ENCODE measurements at places on chromosomes 6 and 20.

DNA sequence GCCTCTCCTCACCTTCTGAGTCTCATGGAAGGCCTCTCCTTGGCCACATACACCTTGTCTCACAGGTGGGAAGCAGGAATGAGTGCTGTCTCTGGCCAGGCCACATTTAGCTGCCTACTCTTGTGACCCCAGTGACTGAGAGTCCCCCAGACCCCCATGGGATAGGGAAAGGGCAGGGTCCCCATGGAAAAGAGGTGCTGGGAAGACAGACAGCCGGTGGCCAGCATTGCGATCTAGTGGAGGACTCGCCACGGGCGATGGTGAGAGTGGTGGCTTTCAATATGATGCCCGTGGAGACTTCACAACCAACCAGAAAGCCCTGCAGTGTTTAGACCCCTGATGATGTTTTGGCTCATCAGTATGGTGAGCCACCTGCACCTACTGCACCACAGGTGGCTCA is 19.8 kb downstream of the MANBAL start:
- DNase-seq: no peak

- DNase-seq: no peak
These were observed 266.5 kb downstream of the C6orf118 start for GRCh38 chr6:165042912-165043311.

DNA sequence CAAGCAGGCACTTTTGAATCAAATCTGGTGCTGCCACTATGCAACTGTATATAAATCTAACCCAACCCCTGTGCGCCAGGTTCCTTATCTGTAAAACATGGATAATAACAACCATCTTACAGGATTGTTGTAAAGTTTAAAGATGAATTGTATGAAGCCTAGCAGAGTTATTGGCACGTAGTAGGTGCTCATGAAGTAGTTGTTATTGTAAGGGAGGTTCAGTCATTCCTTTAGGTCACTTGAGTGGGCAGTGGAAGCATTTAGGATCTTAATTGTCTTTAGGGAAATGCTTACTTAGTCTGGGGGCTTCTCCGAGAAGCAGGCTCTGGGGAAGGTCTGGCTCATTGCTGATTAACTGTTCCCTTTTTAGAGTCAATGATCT is 29.8 kb upstream of the PKIG start:
- no peak for DNase-seq

DNA sequence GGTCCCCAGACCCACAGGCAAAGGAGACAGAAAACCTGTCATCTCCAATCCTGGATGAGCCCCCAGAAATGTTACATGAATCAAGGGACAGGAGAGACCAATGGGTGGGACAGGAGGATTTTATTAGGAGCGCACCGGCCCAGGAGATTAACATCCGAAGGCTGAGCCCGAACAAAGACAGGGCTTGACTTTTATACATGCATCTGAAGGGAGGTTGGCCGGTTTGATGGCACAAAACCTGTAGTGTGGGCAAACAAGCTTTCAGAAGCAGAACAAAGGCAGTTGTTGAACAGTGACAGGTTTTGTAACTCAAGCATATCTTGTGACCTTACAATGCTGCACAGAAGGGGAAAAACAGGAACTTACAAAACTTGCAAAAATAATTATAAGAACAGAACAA is 83.9 kb upstream of the GPR6 start:
- no peak for DNase-seq

DNA sequence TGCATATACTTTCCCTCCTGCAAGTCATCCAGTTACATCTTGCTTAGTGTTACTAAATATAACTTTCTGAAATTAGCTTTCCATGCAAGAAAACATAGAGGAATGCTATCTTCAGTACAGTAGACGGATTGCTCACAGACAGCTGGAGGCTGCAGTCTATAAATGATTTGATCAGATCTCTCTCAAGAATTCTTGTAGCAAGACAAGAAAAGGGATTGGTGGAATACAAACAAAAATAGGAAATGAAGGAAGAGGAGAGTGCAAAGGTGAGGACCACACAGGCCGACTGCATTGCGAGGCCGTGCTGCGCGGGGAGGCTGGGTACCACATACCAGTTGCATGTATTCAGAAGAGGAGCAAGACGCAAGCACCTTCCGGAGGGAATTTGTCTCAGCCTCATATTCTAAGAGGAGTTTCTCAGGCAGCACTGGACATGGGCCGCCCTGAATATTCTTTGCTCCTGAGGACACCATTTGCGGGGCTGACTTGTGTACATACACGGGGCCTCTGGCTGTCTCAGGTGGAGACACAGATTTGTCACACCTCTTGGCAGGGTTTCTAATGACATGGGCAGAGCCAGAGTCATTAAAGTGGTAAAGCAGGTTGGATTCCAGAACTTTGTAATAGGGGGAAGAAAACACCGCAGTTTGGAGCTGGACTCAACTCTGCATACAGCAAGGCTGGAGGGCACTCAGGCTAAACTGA is 22.7 kb upstream of the KIF25 start:
- no peak for DNase-seq

GRCh38 chr6:145627451-145627850 is 107.9 kb downstream of the EPM2A start:
- DNase-seq: no peak

DNA sequence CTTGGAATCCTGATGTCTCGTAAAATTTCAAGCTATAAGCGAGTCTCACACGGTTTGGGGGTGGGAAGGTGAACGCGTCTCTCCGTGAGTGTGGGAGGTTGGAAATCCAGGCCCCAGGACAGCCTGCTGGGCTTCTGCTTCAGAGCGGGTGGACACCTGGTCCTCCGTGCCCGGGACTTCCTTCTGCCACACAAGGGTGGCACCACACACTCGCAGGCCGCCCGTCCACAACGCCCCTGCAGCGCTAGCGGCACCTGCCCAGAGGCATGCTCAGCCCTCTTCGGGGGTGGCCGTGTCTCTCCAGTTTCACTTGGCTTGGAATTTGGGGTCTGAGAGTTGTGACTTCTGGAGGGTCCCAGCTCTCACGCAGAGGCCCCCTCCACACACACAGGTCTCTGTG is 151.9 kb downstream of the PHACTR3 start:
- no peak for DNase-seq

- no peak for DNase-seq
These were observed 14.7 kb downstream of the ZNF335 start for GRCh38 chr20:45957021-45957941.

DNA sequence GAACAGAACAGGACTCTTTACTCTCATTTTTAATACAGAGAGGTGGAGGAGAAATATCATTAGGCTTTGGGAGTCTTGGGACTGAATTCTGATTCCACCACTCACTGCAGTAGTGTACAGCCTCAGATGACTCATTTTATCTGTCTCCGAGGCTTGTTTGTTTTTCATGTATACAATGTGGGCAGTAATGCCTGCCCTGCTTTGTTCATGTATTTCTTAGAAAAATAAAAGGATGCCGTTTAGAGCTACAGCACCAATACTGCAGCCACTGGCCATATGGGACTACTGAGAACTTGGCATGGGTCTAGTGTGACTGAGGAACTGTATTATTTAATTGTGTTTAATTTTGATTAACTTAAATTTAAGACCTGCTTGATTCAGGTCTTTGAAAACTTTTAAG is 41.2 kb upstream of the JAG1 start:
- no peak for DNase-seq

DNA sequence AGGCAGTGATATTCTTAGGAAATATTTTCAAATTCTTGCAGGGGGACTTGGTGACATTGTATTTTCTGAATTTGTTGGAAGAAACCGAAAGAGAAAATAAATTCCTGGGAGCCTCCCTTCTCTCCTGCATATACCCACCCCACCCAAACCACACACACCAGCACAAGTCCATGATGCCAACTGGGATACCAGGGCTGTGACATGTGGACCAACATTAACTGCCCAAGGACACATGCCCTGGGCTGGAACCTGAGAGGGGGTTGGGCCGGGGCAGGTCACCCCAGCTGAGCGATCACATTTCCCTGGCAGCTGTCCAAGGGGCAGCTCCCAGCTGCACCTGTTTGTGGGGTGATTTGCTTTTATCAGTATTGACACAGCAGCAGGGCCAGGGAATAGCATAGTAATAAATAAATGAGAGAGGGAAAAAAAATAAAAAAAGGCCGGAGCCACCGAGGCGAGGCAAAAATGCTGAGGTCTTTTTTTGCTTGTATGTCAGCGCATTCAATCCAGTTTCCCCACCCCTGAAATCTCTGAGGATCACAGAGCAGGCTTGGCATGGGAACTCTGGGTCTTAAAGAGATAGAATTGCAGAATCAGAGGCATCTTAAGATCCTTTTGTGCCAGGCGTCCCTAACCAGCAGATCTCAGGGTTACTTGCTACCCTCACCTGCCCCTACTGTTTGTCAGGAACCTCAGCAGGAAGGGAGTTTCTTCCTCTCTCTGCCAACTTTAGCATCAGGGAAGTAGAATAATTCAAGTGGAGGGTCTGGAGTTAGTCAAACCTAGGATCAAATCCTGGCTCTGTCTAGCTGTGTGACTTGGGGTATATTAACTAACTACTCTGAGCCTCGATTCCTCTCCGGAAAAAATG is 66.5 kb upstream of the PIM1 start:
- peak; percentile 35 for DNase-seq

- DNase-seq: no peak
These were observed 444.9 kb upstream of the SULF2 start for GRCh38 chr20:48230216-48230615.

DNA sequence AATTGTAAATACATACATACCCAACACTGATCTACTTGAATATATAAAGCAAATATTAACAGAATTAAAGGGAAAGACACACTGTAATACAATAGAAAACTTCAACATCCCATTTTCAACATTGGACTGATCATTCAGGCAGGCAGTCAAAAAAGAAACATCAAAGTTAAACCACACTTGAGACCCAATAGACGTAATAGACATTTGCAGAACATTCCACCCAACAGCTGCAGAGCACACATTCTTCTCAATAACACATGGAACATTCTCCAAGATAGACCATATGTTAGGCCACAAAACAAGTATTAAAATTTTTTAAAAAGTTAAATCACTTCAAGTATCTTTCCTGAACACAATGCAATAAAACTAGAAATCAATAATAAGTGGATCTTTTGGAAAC is 698.2 kb downstream of the COL12A1 start:
- DNase-seq: no peak

DNA sequence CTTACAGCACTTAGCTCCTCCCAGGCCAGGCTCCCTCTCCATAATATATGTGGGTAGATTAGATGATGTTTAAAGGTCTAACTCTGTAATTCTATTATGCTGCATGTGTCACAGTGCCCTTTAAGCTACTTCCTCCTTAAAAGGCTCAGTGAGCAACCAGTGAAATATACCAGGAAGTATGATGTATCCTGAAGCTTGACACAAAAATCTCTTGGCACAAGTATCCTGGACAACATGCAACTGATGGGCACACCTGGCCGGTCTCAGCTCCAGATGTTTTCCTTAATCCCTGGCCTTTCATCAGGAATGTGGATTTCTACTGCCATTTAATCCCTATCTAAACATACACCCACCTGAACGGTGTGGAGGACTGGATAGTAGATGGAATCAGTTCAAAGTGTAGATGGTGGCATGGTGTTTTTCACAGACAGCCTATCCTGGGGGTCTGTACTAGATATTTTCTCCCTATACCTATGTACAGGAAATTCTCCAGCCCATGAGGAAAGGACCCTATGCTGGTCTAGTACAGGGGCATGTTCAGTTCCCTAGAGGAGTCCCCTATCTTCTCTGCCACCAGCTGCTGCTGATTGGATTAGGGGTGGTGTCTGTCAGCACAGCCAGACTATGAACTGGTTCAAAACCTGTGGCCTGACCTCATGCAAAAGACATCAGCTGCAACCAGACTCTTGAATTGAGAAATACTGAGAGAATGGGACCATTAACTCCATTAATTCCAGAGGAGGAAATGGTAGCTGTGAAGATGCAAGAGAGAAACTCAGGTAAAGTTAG is 59.4 kb upstream of the CITED2 start:
- DNase-seq: no peak

GRCh38 chr6:104418125-104418524 is 441.6 kb downstream of the HACE1 start:
- DNase-seq: no peak

GRCh38 chr6:81762606-81763005 is 10.1 kb upstream of the TENT5A start:
- DNase-seq: no peak

GRCh38 chr6:43887340-43887858 is 117.4 kb downstream of the VEGFA start:
- no peak for DNase-seq

DNA sequence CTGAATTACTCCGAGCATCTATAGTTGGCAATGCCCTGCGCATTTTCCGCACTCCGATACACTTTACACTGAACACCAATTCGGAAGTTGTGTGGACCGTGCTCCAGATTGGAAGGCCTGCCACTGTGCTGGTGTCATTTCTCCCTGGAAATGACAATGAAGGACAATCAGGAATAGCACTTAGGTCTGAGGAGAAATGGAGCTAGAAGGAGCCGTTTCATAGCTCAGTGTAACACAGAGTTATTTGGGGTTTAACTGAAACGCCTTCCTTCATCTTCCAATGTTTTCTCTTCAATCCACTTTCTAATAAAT is 501 bp upstream of the PLA2G7 start:
- no peak for DNase-seq

- DNase-seq: peak; percentile 51
These were observed 23.2 kb downstream of the ADAT2 start for GRCh38 chr6:143427109-143427817.

DNA sequence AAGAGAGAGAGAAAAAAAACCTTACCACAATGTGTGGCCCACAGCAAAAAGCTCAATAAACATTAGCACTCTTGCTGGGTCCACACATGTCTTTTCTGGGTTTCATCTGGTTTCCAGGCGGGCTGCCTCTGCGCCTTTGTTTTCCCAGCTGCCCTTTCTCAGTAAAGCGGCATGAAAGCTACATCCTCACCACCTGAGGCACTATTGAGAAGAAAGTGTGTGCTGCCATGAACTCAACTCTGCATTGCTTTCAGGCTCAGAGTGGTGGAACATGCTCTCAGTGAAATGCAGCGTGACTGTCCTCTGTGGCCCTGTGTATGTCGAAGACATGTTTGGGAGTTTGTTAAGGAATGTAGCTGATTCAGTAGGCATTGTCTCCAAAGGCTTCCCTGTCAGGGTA is 102.3 kb downstream of the LYRM2 start:
- no peak for DNase-seq

DNA sequence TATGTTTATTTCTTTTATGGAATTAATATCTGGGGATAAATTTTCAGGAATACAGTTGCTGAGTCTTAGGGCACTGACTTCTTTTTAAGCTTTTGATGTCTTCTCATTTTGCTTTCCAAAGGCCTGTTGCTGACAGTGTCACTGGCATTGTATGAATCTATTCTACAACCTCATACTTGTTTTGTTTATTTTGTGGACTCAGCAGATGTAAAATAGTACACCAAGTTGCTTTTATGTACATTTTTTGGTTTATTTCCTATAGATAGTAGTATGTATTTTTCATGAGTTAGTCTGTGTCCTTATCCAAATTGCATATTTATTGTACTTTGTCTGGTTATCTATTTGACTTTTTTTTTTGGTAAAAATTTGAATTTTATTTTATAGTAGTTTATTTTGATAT is 35.0 kb downstream of the FAM162B start:
- DNase-seq: no peak

DNA sequence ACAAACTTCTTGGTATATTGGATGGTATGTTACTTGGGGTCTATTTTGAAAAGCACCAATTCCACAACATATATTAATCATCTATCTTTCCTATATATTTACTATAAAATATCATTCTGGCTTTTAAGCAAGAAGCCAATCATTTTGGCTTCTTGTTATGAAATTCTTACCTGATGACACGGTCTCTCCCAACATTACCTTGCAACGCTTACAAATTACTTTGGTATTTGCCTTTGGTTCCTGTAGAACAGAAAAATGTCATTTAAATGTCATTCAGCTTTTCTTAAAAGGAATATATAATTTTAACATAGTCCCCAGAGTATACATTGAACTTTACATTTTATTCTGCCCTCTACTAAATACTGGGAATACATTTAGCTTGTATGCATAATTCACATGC is 27.4 kb downstream of the UBE3D start:
- DNase-seq: no peak

Data from frontal cortex (tissue), 4 donors.